ENCODE measurements at places on chromosomes 11 and 22. TPM values are rescaled to one million over a fixed set of nuclear protein-coding genes. Genes with fewer than 3 reads are reported as not detected.

DNA sequence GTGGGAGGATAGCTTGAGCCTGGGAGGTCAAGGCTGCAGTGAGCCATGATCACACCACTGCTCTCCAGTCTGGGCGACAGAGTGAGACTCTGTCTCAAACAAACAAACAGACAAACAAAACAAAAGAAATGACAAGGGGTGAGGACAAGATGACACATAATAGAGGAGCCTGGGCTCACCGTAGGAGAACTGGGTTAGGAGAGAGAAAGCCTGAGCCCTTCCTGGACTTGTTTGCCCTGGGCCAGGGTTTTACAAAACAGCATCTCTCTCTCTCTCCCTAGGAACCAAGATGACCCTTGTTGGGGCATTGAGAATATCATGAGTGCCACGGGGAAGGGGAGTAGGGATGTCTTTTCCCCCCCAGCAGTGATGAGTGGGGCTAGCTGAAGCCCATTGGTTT, 15.7 kb downstream of the ROBO3 start:
- no peak for DNase-seq

GRCh38 chr11:1852877-1853276, at the start of gene LSP1:
TSS of gene LSP1 (plus strand) at chr11:1853084. CDS start at chr11:1853145, 61 bp downstream.
- DNase-seq: no peak

- DNase-seq: no peak
These were observed 5.1 kb upstream of the SLC22A8 start for GRCh38 chr11:63020671-63021291.

DNA sequence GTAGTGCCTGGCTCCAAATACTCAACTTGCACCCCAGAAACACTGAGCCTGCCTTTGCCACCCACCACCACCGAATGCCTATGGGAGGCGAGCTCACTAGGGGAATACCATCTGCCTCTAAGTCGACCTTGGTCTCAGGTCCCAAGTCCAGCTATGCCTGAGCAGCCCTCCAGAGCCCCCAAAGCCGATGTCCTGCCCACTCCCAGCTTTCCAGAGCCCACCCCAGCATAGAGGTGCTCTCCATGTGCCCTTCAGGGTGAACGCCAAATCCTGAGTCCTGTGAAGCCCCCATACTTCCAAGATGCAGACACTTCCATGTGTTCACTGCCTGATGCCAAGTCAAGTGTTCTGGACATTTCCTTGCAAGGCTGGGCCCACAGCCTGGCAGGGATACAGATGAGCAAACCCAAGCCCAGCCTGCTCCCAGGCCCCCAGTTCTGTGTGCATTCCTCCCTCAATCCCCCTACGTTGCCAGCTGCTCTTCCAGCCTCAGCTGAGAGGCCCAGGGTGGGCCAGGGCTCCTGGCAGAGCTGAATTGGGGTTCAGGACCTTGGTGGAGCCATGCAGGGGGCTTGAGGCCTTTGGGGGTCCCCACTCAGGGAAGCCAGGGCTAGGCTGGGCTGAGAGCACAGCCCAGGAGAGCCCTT, 2.6 kb upstream of the KMT5B start:
- DNase-seq: no peak

DNA sequence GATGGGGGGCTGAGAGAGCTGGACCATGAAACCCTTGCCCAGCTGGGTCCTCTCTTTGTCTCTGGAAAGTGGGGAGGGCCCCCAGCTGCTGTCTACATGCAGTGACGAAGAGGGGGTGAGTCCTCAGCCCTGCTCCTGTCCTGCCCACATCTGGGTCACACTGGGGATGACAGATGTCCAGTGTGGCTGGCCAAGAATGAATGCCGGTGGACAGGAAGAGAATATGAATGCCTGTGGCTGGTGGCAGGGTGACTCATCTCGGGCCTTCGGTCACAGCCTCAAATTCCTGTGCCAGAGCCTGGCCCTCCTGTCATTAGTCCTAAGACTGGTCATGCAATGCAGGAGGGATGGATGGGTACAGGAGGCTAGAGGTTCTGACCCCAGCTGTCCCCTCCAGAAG, 2.2 kb upstream of the PNPLA3 start:
- DNase-seq: no peak

OR10A2 gene
- polyA plus RNA-seq: not detected

GAL3ST3 gene
- 0.26 TPM for polyA plus RNA-seq

IRAG1 gene
- polyA plus RNA-seq: 4.7 TPM

FGF4 gene
- 3.7 TPM for polyA plus RNA-seq

SAC3D1 gene
- polyA plus RNA-seq: 19.5 TPM
